AG09309 (cell line): ENCODE measurements at places on chromosomes 4 and X.

GRCh38 chr4:104989371-104989770 is 157.3 kb upstream of the TET2 start:
- no peak for DNase-seq

- no peak for DNase-seq
These were observed 20.1 kb upstream of the SLC34A2 start for GRCh38 chr4:25635501-25635900.

DNA sequence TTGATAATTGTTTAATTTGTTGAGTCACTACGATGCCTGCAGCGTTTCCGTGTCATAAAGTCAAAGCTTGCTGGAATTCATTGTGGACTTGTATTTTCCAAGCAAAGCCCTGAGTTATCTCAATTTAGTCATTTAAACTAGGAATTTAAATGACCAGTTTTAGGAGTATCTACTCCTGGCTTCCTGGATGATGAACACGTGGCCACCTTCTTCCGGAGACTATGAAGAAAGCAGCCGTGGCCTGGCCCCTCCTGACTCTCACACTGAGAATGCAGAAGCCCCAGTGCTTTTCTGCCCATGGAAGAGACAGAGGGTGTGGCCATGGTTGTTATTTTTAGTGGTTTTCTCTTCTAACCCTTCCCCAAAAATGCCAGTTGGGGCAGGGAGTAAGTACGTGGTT is 250.7 kb upstream of the GATB start:
- no peak for DNase-seq

DNA sequence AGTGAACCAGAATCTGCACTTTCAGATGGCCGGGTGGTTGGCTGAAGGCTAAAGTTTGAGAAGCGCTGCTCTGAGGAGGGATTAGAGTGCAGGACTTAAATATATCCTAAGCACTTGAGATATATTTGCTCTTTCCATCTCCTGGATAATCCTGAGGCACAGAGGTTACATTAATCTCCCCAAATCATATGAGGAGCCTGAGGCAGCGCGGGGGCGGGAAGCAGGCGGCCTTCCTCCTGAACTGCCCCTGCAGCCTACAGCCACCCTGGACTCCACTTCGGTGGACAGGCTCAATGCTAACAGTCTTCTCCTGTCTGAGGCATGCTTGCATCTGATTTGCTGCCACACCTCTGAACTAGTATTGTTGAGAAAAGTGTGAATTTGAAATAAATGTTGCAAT is 72.5 kb downstream of the AFAP1 start:
- DNase-seq = no peak

- DNase-seq = peak; percentile 80
These were observed 378.4 kb downstream of the ANKRD50 start for GRCh38 chr4:124334119-124334518.

GRCh38 chr4:139866276-139866962 is 200.8 kb downstream of the MGST2 start:
- no peak for DNase-seq

- no peak for DNase-seq
These were observed 70.6 kb downstream of the ARSJ start for GRCh38 chr4:113908829-113909228.

DNA sequence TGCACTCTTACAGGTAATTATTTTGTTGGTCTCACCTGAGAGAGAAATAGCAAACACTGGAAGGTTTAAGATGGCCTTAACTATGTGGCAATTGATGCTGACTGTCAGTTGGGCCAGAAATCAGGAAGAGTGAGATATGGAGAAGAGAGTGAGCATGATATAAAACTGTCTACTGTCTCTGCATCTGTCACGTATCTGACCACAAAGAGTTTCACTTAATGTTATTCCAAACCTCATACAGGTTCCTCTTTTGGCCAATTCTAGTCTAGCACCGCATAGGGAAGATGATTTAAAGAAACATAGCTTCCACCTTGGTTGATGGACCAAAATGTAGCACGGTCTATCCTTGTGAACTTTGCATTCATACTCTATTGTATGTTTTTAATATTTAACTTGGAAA is 381.0 kb upstream of the BOD1L1 start:
- no peak for DNase-seq

- DNase-seq = peak; percentile 55
These were observed 34.4 kb downstream of the SLAIN2 start for GRCh38 chr4:48375651-48376304.

- DNase-seq = no peak
These were observed 582.6 kb downstream of the RAPGEF2 start for GRCh38 chr4:159685340-159686092.

DNA sequence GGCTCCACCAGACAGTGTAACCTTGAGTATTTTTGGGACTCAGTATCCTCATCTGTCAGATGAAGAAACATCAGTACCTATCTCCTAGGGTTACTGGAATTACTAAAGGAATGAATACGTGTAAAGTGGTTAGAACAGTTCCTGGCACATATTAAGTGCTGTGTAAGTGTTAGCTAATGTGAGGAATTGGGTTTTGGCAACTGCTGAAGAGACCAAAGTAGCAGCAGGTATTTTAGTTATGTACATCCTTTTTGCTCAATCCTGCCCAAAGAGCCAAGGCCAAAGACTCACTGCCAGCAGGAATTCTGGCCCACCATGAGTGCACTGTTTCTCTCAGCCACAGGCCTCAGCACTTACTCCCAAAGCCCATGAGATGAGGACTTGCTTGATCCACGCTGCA is 16.7 kb upstream of the MCF2 start:
- DNase-seq = no peak

GRCh38 chr4:42965326-42965725 is 72.8 kb downstream of the GRXCR1 start:
- no peak for DNase-seq

- DNase-seq = no peak
These were observed 169.2 kb downstream of the PARM1 start for GRCh38 chr4:75101906-75102786.

GRCh38 chr4:8171266-8171665 is 12.7 kb upstream of the ABLIM2 start:
- no peak for DNase-seq

- no peak for DNase-seq
These were observed 351.6 kb downstream of the NLGN4X start for GRCh38 chrX:5876984-5877596.

DNA sequence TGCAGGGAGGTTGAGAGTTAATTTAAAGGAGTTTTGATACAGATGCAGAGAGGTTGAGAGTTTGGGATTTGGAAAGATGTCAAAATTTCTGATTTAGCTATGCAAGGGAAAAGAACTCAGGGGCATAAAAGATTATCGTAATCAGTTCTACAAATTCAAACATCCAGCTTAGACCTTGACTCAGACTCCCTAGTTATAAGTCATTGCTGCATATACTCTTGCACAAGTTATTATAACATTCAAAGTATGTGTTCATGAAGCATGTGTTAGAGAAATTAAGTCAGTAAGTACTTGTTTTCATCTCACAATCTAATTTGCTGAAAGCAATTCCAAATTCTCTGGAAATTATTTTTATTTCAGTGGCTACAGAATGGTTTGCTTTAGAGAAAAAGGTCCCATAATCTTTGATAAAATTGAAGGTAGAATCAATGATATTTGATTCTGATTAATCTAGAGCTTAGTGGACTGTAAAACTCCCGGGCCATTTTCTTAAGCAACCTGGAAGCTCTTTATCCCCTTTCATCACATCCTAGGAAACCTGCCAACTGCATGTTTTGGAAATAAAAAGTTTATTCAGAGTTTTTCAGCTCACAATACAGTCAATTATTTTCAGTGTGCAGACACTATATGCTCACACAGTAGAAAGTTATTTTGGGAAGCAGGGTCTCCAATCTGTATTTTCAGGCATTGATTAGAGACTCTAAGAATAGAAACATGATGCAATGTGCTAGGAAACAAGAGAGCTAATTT is 132.9 kb upstream of the SPANXC start:
- DNase-seq = no peak

GRCh38 chrX:105136786-105137185 is 83.7 kb downstream of the TEX13A start:
- no peak for DNase-seq

- DNase-seq = no peak
These were observed 41.2 kb upstream of the PDHA2 start for GRCh38 chr4:95798727-95799126.

DNA sequence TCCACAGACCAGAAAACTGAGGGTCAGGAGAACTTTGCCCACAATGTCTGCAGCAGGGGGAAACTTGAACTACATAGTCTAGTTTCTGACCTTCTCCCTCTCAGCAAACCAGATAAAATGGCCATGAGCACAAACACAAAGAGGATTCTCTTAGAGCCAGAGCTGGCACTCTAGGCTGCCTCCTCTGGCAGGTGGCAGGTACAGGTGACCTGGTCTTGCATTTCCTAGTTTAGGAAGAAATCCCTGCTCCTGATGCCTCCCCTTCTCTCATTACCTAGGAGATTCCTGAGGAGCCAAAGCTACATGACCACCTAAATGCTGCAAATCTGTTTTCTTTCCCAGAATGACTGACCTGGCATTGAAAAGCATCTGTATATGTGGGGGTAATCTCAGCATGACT is 45.1 kb downstream of the ARHGEF9 start:
- no peak for DNase-seq
